ENCODE measurements at places on chromosomes 7 and 10. TPM values are rescaled to one million over a fixed set of nuclear protein-coding genes. Genes with fewer than 3 reads are reported as not detected.

DNA sequence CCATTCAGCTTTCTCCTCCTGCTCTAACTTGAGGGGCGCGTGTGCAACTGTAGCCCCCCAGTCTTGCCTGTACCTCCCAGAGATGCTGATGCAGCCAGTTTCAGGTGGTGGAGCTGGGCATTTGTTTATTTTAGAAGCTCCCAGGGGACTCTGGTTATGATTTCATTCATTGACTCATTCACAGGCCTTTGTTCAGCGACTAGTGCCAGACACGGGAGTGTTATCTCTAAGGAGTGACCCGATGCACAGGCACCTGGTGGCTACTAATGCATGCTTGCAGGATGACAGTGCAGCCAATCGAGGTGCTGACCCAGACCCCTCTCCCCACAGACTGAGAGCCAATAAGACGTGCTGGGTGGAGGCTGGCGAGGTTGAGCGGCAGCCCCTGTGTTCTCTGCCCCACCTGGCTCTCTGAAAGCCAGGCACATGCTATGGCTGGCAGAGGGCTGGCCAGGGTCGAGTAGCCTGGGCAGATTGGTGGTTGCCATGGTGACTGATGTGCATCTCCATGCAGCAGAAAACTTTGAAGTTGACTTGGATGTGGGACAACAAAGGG, 19.7 kb upstream of the SLC18A2 start:
- no peak for DNase-seq

- DNase-seq, result no peak
Measured at GRCh38 chr10:103544657-103545310, 51.3 kb downstream of the NEURL1 start.

DNA sequence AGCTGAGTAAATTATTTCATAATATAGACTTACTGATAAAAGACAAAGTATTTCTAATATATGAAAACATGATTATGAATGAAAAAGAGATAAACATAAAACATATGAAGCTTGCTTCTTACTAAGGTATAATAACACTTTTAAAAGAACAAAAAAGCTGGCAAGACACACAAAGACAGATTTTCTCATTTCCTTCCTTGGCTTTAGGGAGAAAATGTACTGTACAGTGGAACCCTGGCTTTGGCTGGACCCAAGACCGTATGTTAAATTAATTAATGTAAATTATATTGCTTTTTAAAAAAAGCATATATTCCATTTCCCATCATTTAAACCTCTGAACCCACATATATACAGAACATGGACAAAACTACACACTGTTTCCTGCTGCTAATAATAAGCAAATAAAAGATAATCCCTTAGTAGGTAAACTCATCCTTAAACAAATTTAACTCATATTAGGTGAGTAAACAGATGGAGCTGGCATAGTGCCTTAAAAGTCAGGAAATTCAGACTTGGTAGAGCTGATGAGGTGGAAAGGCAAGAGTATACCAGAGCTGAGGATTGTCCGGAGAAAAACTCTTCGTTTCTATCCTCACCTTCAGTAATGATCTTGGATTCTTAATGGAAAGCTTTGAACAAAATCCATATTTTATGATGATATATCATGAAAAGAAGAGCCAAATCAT, 1016.4 kb upstream of the KCND2 start:
- DNase-seq, result no peak

GRCh38 chr7:44080118-44080517, 2.2 kb downstream of the POLM start:
- DNase-seq, result no peak

GRCh38 chr7:55594414-55594813, 22.1 kb upstream of the VOPP1 start:
- DNase-seq, result no peak

GRCh38 chr10:10438335-10439100, 579.2 kb upstream of the CELF2 start:
- DNase-seq, result no peak

DNA sequence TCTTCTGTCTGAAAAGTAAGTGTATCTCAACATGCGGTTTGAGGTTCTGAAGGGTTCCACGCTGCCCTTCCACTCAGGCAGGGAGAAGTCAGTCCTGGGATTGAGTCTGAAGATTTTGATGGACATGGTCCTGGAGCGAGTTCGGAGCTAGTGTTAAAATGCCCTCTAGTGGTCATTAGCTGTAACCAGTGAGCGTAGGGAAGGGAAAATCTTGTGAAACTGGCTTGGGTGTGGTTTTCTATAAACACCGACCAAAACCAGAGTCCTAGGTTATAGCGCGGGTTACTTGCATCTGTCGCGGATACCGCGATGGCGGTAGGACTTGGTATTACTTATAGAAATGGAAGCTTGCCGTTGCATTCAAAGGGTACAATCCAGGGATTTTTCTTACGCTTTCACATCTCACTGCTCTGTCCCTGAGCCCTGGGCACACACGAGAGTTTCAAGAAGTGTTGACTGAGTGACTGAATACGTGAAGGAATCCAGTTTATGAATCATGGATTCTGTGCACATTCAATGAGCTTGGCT, 348.2 kb upstream of the C7orf33 start:
- DNase-seq, result no peak

- no peak for DNase-seq
Measured at GRCh38 chr7:88089561-88089960, 130.3 kb downstream of the SRI start.

DNA sequence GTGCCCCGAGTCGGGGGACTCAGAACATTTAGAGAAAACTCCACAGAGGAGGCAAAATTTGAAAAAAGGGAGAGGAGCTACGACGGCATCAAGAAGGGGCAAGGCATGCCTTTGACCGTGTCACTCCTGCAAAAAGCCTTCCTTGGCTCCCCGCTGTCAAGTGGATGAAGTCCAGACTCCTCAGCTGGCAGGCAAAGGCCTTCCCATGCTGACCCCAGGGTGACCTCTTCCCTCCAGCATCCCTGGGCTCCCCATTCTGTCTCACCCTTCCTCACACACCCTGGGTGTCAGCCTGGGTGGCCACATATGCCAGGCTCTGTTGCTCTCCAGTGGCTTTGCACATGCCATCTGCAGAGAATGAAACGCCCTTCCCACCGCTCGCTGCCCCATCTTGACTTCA, 88.4 kb upstream of the ZMIZ1 start:
- DNase-seq, result no peak

GRCh38 chr7:134515569-134516468, 11.5 kb upstream of the AKR1B10 start:
- no peak for DNase-seq

NME8 gene
- polyA plus RNA-seq, result 0.41 TPM

PRSS37 gene
- polyA plus RNA-seq, result 1.0 TPM

HYCC1 gene
- polyA plus RNA-seq, result 23.5 TPM

IFIT1 gene
- 20.7 TPM for polyA plus RNA-seq

RARRES2 gene
- 54.3 TPM for polyA plus RNA-seq

CNTNAP2 gene
- polyA plus RNA-seq, result 22.3 TPM

DNAH11 gene
- polyA plus RNA-seq, result 5.2 TPM

AVL9 gene
- polyA plus RNA-seq, result 25.0 TPM
